ENCODE measurements at places on chromosomes 2 and 18. TPM values are rescaled to one million over a fixed set of nuclear protein-coding genes. Genes with fewer than 3 reads are reported as not detected.

TMX3 gene
- 62.0 TPM for total RNA-seq

DNA sequence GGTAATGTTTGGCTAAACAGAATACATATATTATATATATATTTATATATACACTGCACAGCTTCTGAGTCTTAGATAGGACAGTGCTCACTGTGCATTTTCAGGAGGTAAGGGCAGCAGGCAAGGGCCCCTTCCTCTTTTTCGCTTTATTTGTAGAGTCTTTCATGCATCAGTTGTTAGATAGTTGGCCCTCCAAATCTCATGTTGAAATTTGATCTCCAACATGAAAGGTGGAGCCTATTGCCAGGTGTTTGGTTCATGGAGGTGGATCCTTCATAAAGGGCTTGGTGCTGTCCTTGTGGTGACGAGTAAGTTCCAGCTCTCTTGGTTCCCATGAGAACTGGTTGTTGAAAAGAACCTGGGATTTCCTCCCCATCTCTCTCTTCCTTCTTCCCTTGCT, 48.1 kb downstream of the TSN start:
- no peak overlapping the region for H3K27ac ChIP-seq
- no peak overlapping the region for H3K4me3 ChIP-seq
- H3K4me1 ChIP-seq: no peaks in the 10 kb centered on the region
- no peaks in the 10 kb centered on the region for H3K27me3 ChIP-seq
- no peaks in the 10 kb centered on the region for H3K36me3 ChIP-seq

- peaks cover 58% of the 10 kb centered on the region for H3K4me1 ChIP-seq
- peak overlapping the region; percentile 92 for H3K27ac ChIP-seq
- H3K27me3 ChIP-seq: no peaks in the 10 kb centered on the region
- H3K36me3 ChIP-seq: peaks cover 15% of the 10 kb centered on the region
- H3K4me3 ChIP-seq: peak overlapping the region; percentile 80
These were observed 6.4 kb downstream of the ZEB2 start for GRCh38 chr2:144513388-144514101.

OTX1 gene
- not detected for total RNA-seq

FTCDNL1 gene
- total RNA-seq: 0.52 TPM

DNA sequence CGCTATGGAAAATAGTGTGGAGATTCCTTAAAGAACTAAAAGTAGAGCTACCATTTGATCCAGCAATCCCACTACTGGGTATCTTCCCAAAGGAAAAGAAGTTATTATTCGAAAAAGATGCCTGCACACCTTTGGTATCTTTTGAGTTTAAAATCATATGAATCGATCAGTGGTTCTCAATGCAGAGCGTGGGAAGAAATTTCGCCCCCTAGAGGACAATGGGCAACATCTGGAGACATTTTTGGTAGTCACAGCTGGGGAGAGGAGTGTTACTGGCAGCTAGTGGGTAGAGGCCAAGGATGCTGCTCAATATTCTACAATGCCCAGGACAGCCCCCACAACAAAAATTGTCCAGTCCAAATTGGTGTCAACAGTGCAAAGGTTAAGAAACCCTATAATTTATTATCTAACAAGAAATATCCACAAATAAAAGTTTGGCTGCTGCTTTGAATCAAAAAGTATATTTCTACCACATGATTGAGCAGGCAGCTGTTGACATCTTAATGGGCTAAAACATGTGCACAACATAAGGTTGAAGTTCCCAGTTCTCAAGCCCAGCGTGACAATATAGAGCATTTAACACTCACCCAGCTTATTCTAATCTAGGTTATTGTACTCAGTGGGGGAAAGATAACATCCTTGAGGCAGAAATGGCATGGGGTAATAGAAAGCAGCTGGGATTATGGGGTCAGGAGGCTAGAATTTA, 425.7 kb downstream of the LRATD1 start:
- no peak overlapping the region for H3K4me3 ChIP-seq
- H3K27me3 ChIP-seq: no peaks in the 10 kb centered on the region
- no peaks in the 10 kb centered on the region for H3K4me1 ChIP-seq
- H3K36me3 ChIP-seq: no peaks in the 10 kb centered on the region
- DNase-seq: no peak

IL1RL1 gene
- 0.49 TPM for total RNA-seq

DNA sequence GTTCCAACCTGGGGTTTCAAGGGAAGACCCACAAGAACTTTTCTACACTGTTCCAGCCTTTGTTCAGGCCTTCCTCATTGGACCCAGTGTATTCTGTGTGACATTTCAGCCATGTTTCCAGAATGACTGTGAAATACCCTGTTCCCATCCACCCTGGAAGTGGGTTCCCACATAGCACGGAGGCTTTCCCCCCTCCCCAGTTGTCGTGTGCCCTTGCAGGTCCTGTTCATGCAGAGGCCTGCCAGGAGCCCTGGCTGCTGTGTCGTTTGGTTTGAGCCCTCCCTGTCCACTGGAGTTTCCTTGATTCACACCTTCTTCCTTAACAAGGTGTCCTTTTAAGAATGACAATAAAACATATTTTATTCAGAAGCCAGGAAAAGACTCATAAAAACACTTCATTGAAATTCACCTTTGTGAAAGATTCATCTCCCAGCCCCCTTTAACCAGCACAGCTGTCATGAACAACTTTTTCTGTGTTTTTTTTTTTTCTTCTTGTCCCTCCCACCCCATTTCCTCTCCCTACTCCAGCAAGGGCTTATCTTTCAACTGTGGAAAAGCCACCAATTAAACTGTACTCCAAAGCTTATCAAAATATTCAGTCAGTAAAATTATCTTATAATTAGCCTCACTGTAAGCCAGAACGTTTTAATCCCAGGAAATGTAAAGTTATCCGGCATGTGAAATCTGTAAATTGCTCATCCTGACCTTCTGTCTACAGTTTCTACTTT, 106.4 kb downstream of the ACOXL start:
- no peak overlapping the region for H3K27ac ChIP-seq
- H3K27me3 ChIP-seq: no peaks in the 10 kb centered on the region
- DNase-seq: no peak
- H3K4me3 ChIP-seq: no peak overlapping the region
- H3K36me3 ChIP-seq: no peaks in the 10 kb centered on the region

GAREM1 gene
- not detected for total RNA-seq

DNA sequence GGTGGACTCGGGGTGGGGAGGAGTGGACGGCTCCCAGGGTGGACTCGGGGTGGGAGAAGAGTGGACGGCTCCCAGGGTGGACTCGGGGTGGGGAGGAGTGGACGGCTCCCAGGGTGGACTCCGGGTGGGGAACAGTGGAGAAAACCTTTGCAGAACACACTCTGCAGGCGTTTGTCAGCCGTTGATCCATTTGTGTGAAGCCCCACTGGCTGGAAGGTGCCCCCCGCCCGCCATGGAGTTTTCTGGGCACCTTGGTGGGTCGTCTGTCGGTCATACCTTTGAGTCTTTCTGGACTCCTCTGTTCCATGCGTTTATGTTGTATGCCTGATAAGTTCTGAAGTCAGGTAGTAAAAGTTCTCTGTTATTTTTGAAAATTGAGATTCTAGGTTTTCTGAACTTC, 12.5 kb downstream of the CTDP1 start:
- DNase-seq: no peak
- H3K36me3 ChIP-seq: peaks cover 14% of the 10 kb centered on the region
- no peaks in the 10 kb centered on the region for H3K27me3 ChIP-seq
- H3K4me3 ChIP-seq: no peak overlapping the region

RAB27B gene
- 23.0 TPM for total RNA-seq

GRCh38 chr18:58556331-58557007, 72.4 kb downstream of the ALPK2 start:
- no peaks in the 10 kb centered on the region for H3K4me1 ChIP-seq
- no peak for DNase-seq
- H3K27me3 ChIP-seq: no peaks in the 10 kb centered on the region
- no peak overlapping the region for H3K27ac ChIP-seq
- no peak overlapping the region for H3K4me3 ChIP-seq
- H3K36me3 ChIP-seq: no peaks in the 10 kb centered on the region

HOXD13 gene
- not detected for total RNA-seq

DNA sequence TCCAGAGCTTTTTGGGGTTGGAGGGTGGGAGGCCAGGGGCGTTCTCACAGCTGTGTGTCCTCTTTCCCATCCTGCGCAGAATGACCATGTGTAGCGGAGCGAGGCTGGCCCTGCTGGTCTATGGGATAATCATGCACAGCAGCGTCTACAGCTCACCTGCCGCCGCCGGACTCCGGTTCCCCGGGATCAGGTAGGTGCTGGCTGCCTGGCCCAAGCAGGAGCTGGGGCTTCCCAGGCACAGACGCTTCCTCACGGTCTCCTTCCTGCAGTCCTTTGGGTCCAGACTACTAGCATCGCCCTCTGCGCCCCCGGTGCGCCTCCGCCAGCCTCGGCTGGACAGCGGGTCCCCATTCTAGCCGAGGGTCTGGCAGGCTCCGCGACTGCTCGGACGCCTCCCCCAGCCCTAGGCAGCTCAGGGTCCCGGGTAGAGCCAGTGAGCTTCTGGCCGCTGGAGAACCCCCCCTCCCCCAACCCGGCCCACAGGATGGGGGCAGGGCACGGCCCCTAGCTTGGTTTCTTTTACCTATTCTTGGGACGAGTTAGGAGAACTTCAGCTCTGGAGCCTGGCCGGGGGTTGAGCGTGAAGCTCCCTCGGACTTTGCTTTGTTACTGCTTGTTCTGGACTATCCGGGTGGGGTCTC, 756 bp downstream of the ADCYAP1 start:
- no peaks in the 10 kb centered on the region for H3K36me3 ChIP-seq
- DNase-seq: no peak
- H3K27ac ChIP-seq: no peak overlapping the region
- no peak overlapping the region for H3K4me3 ChIP-seq

GYPC gene
- 78.7 TPM for total RNA-seq

GRCh38 chr2:205171261-205171940, 510.9 kb upstream of the NRP2 start:
- no peaks in the 10 kb centered on the region for H3K27me3 ChIP-seq
- H3K4me1 ChIP-seq: no peaks in the 10 kb centered on the region
- no peaks in the 10 kb centered on the region for H3K36me3 ChIP-seq
- no peak for DNase-seq
- no peak overlapping the region for H3K27ac ChIP-seq
- no peak overlapping the region for H3K4me3 ChIP-seq

MYO1B gene
- total RNA-seq: 0.80 TPM

DNA sequence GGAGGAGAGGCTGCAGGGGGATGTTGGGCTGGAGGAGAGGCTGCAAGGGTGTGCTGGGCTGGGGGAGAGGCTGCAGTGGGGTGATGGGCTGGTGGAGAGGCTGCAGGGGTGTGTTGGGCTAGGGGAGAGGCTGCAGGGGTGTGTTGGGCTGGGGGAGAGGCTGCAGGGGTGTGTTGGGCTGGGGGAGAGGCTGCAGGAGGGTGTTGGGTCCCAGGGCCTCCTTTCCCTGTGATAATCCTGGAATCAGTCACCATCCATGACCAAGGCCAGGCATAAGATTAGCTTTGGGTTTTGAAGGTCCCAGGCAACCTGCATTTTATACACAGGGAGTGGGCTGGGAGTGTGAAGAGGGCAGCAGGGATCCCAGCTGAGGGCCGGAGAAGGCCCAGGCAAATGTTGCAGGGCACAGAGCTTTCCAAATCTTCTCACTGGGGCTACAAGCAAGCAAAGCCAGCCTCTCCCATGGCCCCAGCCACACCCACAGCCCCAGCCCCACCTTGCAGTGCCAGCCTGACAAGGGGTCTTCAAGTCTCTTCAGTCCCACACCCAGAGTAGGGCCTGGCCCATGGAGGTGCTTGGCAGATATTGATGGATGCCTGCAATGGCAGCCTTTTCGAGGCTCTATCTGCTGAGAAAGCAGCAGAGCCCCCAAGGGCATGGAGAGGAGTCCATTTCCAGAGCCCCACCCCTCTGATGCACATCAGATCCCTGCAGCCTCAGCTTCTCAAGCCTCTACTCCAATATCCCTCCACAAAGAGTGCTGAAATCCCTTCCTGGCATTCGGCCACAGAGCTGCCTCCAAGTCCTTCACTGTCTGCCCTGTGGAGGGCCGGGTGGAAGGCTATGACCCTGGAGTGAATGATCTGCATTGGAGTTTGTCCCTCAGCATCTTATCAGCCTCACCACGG, 50.3 kb upstream of the GLI2 start:
- no peak overlapping the region for H3K4me3 ChIP-seq
- H3K4me1 ChIP-seq: no peaks in the 10 kb centered on the region
- H3K27me3 ChIP-seq: no peaks in the 10 kb centered on the region
- DNase-seq: no peak
- H3K27ac ChIP-seq: no peak overlapping the region
- no peaks in the 10 kb centered on the region for H3K36me3 ChIP-seq

DNA sequence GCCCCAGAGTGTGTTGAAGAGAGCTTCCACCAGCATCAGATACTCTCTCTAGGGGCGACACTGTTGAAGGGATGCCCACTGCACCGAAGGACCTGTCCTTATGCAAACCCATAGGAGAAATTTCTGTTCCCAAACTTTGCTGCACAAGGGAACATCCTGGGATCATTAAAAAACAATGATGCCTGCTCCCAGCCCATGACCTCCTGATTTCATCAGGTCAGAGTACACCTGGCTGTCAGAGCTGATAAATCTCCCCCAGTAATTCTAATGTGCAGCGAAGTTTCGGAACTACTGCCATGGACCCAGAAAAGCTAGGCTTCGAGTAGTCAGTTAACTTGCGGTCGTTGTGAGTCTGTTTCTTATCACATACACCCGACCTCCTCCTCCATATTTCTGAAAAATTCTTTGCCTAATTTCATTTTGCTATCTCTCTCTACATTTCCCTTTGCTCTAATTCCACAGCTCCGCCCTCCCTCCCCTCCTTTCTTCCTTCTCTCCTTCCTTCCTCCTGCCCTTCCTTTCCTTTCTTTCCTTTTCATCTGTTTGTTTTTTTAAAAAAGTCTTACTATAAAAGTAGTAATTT, 18.8 kb downstream of the FAM124B start:
- no peaks in the 10 kb centered on the region for H3K27me3 ChIP-seq
- no peak overlapping the region for H3K27ac ChIP-seq

GRCh38 chr2:3447789-3448317, 68.4 kb downstream of the TRAPPC12 start:
- no peak overlapping the region for H3K4me3 ChIP-seq
- no peaks in the 10 kb centered on the region for H3K4me1 ChIP-seq
- peaks cover 55% of the 10 kb centered on the region for H3K36me3 ChIP-seq
- no peaks in the 10 kb centered on the region for H3K27me3 ChIP-seq
- DNase-seq: no peak

ABCA12 gene
- total RNA-seq: not detected

DNA sequence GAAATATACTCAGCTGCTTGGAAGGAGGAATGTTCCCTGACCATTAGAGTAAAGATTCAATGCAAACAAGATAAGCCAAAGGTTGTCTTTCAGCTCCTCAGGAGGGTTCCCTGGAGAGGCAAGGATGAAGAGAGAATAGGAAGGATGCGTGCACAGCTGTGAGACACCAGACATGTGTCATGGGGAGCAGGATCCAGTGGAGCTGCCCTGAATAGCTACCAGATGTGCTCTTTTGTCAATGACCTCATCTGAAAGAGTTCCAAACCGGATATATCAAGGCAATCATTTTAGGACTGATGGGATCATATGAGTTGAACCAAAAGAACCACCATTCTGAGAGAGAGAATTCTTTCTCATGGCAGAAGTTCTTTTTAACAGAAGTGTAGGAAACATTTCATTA, 490.6 kb downstream of the IRS1 start:
- H3K27me3 ChIP-seq: no peaks in the 10 kb centered on the region
- DNase-seq: no peak
- H3K4me3 ChIP-seq: no peak overlapping the region
- H3K36me3 ChIP-seq: no peaks in the 10 kb centered on the region

MROH2A gene
- not detected for total RNA-seq

GRCh38 chr2:169510496-169510895, 994 bp downstream of the KLHL41 start:
- no peaks in the 10 kb centered on the region for H3K27me3 ChIP-seq
- H3K27ac ChIP-seq: no peak overlapping the region
- H3K4me3 ChIP-seq: no peak overlapping the region
- no peaks in the 10 kb centered on the region for H3K36me3 ChIP-seq
- H3K4me1 ChIP-seq: no peaks in the 10 kb centered on the region
